ENCODE measurements at places on chromosomes 5 and 9.

- no peak for DNase-seq
Measured at GRCh38 chr5:79844571-79844970, 146.5 kb downstream of the MTX3 start.

- DNase-seq = no peak
Measured at GRCh38 chr9:89382026-89382986, 64.0 kb downstream of the SECISBP2 start.

- DNase-seq = no peak
Measured at GRCh38 chr5:180932660-180933059, 33.7 kb downstream of the BTNL8 start.

- DNase-seq = no peak
Measured at GRCh38 chr5:150443242-150444075, 6.1 kb downstream of the RPS14 start.

GRCh38 chr5:1840741-1841521 lies 39.7 kb downstream of the NDUFS6 start:
- DNase-seq = no peak

DNA sequence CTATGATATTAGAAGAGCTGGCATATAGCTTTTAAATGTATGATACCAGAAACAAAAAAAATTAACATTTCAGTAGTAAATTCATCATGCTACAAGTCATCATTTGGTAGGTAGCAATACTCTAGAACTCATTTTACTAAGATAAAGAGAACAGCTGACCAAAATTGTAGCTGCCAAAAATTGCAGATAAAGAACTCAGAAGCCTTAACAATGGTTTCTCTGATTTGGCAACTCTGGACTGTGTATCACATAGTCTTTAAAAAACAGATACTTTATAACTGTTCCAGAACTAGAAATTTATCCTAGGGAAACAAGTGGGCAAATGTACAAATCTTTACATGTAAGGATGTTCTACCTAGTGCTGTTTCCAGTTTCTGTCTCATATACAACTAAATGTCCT lies 33.9 kb downstream of the ZFR start:
- no peak for DNase-seq

DNA sequence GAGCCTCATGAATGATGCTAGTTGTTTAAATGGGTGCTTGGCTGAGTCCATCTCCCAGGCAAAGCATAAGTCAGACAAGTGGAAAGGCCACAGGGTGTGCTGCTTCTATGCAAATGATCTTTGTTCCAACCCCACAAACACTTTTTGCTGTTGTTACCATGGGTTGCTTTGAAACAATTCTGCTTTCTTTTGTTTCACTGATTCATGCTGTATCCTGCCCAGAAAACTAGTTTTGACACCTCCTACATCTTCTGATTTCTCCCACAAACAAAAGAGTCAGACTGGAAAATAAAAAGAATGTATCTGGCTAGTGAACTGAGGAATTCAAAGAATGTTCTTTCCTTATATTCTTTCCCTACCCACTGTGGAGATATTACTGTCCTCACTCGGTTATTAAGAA lies 298.6 kb downstream of the DIRAS2 start:
- DNase-seq = no peak

- no peak for DNase-seq
Measured at GRCh38 chr9:111913159-111913558, 16.5 kb downstream of the UGCG start.

- no peak for DNase-seq
Measured at GRCh38 chr9:69574057-69574456, 98.1 kb downstream of the APBA1 start.

GRCh38 chr5:95445995-95446394 lies 54.8 kb downstream of the FAM81B start:
- no peak for DNase-seq

- no peak for DNase-seq
Measured at GRCh38 chr5:77170-77501, 14.8 kb upstream of the PLEKHG4B start.

DNA sequence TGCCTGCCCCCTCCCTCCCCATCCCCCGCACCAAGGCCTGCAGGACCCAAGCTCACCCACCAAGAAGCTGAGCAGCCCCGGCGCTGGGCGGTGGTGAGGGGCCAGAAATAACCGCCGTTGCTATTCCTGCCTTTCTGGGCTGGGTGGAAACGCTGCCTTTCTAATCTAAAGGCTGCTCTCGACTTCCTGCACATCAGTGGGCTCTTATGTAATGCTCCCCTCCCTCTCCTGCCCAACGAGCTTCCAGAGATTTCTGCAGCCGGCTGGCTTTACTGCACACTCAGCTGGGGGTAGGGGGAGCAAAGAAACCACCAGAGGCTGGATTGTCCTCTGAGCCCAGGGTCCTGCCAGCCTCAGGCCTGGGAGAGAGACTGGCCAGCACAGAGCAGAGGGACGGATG lies 6.9 kb upstream of the EGR1 start:
- no peak for DNase-seq

DNA sequence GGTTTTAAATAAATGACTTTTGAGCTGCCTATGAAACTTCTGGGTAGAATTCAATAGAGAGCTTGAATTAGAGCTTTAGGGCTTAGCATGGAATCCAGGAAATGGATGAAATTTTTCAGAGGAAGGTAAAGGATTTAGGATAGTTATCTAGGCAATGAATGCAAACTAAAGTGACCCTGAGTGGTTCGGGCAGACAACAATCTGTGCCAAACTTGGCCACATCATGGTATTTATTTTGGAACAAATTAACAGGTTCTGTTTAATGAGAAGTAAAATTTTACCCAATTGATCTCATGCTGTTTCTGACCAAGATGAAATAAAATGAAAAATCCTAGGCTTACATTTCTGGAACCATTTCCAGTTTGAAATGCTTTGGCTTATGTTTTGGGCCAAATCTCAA lies 934.4 kb downstream of the MAT2B start:
- DNase-seq = no peak

DNA sequence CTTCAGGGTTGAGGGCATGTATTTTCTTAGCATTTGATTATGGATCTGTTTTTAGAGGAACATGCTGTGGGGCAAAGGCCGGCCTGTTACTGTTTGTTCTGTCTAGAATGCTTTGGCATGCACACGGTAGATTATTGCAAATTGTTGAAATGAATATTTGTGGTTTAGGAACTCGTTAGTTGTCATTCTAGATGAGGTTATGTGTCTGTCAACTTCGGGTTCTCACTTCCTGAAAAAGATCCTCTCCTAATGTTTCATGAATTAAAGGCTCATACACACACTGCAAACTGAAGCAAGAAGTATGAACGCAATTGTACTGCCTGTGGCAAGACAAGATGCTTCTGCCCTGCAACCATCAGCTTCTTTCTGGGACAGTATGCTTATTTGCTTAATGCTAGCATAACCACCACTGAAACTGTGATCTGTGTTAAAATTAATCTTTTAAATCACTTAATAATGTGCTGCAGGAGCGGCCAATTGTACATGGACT lies 99.6 kb downstream of the BASP1 start:
- no peak for DNase-seq

DNA sequence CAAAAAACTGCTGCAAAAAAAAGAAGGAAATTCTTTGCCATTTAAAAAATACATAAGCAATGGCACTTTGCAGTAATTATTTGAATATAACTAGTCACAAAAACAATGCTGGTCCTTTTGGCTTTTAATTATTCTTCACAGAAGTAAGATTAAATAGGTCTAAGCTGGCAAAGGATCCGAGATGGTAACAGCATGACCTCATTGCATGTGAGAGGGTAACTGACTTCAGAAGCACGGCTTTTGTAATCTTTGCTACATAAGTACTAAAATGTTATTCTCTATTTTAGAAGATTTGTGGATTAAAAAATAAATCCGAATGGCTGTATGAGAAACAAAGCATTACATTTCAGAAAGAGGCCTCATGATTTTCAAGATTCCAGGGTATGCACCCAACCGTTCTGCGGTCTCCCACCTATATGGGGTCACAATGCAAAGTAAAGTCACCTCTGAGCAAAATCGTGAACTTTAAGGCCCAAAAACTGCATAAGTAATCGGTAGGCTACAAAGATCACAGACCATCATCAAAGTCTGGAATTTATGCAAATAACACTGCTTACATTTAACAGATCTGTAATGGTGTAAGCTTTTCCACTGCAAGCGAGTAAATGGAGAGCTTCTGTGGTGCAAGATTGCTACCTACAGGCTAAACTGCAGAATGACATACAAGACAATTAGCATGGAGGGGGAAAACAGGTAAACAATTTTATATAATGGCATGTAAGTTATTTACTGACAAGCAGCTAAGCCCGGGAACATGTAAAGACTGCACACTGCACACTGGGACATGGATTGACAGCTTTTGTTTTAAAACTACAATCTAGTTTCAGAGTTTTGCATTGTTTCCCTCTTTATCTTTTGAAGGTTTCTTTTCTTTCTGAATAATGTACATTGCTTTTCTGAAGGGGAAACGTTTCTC lies 231.6 kb downstream of the SLF1 start:
- no peak for DNase-seq

- no peak for DNase-seq
Measured at GRCh38 chr9:4048441-4048840, 251.4 kb downstream of the GLIS3 start.

GRCh38 chr9:108784998-108785397 lies 70.8 kb downstream of the ACTL7B start:
- DNase-seq = no peak

DNA sequence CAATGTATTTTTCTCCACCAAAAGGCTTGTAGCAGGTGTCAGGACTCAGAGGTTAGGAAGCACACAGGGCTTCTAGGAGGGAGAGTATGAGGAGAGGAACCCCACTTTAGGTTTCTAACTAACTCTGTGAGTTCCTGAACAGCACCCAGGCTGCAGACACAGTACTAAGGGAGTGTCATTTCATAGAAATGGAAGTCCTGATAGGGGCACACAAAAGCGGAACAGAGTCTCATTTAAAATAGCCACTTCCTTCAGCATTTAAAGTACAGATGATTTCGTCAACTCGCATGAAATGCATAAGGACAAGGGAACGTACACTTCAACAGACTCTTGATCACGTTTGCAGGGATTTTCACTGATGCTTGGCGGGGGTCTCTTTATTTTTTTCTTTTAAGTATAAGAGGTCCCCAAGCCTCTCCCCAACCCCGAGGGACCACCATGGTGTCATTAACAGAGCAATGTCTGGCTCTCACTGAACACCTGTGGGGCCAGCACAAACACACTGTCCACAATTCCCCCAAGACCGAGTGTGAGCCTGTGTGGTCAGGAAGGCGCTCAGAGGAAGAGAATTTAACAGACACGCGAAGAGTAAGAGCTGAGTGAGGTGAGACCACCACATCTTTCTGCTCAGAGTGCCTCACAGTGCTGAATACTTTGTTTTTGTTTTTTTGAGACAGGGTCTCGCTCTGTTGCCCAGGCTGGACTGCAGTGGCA lies 82.3 kb downstream of the SECISBP2 start:
- DNase-seq = no peak

- no peak for DNase-seq
Measured at GRCh38 chr9:82764061-82764668, 298.8 kb downstream of the RASEF start.

DNA sequence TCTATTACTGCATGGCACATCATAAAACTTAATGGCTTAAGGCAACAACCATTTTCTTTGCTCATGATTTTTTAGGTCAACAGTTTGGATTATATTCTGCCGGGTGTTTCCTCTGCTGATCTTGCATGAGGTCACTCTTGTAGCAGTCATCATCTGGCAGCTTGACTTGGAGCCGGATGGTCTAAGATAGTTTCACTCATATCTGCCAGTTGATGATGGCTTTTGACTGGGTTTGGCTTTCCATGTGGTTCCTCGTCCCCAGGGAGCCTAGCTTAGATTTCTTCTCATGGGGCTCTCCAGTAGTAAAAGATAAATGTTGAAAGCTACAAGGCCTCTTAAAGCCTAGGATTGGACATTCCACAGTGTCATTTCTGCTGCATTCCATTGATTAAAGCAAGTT lies 27.4 kb downstream of the LNPEP start:
- no peak for DNase-seq

Measured in activated CD4-positive, alpha-beta T cell treated with anti-CD3 and anti-CD28 coated beads, Interleukin-2, amount 50 U/mL, for 24 hours (primary cell).